ENCODE measurements at places on chromosomes 6 and 20.

DNA sequence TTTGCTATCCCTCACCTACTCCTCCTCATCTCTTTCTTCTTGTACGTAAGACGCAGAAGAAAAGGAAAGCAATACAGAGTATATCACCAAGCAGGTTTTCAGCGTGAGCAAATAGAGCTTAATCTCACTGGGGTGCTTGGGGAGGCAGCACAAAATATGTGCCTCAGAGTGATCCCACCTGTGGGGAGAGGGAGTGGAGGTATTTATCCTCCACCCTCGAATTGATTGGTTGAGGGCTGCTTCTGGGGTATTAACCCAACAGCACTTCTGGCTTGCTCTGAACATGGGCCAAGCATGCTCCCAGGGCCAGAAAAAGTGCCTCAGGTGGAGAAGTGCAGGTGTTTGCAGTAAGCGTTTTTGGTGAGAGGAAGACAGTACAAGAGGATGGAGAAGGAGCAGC lies 78.5 kb upstream of the EYA2 start:
- DNase-seq = no peak

- no peak for DNase-seq
Observed at GRCh38 chr6:81237226-81237625, 515.3 kb downstream of the TENT5A start.

GRCh38 chr6:5455142-5455541 lies 193.8 kb downstream of the FARS2 start:
- DNase-seq = no peak

- DNase-seq = peak; percentile 7
Observed at GRCh38 chr6:132270726-132271402, 130.4 kb downstream of the MOXD1 start.

- DNase-seq = peak; percentile 45
Observed at GRCh38 chr20:8661229-8661952, 407.5 kb upstream of the PLCB4 start.

DNA sequence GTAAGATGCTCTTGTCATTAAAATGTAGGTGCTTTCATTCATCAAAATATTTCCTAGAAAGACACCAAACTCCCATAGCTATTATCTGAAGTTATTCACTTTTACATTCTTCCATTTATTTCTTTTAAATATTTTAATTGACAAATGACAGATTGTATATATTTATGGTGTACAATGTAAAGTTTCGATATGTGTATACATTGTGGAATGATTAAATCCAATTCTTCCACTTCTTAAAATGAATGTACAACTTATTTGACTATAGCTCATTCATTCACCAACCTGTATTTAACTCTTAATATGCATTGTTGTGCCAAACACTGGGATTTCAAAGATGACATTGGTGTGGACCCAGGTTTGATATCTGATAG lies 41.0 kb downstream of the CCN2 start:
- no peak for DNase-seq

- no peak for DNase-seq
Observed at GRCh38 chr20:31330893-31331292, 22.5 kb upstream of the DEFB116 start.

- DNase-seq = no peak
Observed at GRCh38 chr6:145206247-145206907, 528.9 kb downstream of the EPM2A start.

GRCh38 chr20:47668313-47669151 lies 116.7 kb downstream of the SULF2 start:
- no peak for DNase-seq

GRCh38 chr6:30686009-30686907 lies at the start of gene PPP1R18:
Gene PPP1R18 (minus strand): TSS chr6:30686645. CDS start chr6:30686018, 627 bp downstream.
- DNase-seq = no peak

DNA sequence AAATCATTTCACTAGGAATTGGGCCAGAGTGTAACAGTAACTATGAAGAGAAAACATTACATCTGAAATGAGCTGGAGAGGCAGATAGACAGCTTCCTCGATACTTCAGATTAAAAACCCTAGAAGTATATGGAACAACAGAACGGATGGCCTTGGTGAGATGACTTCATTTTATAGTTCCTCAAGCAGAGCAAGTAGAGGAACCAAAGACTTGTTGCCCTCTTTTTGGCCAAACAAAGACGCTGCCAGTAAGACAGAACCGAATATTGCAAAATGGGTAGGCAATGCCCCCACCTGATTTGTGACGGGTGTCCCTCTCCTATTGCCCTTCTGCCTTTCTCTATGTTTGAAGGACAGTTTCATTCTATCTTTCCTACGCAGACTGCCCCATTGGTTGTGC lies 53.5 kb downstream of the AGPAT4 start:
- no peak for DNase-seq

DNA sequence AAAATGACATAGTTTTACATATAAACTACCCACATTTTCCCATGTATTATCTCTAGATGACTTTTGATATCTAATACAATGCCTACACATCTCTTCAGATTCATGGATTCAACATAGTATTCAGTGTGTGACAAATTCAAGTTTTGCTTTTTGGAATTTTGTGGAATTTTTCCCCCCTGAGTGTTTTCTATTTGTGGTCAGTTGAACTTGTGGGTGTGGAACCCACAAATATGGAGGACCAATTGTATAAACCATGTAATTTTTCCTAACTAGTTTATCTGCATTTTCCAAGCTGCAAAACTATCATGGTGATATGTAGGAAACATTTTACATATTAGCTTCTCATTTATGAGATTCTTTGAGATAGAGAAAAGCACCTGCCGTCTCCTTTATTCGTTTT lies 374.3 kb upstream of the SOX4 start:
- no peak for DNase-seq

- DNase-seq = no peak
Observed at GRCh38 chr6:53532942-53533341, 12.0 kb downstream of the GCLC start.

DNA sequence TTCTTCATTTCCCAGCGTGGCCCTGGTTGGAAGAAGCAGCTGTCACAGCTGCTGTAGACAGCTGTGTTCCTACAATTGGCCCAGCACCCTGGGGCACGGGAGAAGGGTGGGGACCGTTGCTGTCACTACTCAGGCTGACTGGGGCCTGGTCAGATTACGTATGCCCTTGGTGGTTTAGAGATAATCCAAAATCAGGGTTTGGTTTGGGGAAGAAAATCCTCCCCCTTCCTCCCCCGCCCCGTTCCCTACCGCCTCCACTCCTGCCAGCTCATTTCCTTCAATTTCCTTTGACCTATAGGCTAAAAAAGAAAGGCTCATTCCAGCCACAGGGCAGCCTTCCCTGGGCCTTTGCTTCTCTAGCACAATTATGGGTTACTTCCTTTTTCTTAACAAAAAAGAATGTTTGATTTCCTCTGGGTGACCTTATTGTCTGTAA lies 292.7 kb downstream of the ESR1 start:
- DNase-seq = no peak

DNA sequence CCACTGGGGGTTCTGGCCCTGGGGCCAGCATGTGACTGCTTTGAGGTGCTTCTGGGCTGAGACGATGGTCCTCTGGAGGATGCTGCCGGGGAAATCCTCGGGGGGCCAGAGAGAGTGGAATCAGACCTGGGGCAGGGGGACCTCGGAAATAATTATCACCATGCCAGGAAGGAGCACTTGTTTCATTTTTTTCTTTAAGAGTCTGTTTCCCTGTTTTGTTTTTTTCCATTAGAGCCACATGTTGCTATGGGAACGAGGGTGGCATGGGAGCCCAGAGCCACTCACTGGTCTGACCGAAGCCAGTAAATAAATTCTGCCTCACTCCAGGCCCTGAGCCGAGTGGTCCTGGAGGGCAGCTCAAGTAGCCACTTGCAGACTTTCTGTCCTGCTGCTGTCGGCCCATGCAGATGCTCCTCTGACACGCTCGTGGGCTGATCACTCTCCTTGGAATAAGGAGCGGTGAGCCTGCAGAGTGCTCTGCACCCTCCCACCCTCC lies 365.1 kb downstream of the ZFAND3 start:
- DNase-seq = peak; percentile 69

- no peak for DNase-seq
Observed at GRCh38 chr6:34556493-34556892, 364 bp upstream of the SPDEF start.

DNA sequence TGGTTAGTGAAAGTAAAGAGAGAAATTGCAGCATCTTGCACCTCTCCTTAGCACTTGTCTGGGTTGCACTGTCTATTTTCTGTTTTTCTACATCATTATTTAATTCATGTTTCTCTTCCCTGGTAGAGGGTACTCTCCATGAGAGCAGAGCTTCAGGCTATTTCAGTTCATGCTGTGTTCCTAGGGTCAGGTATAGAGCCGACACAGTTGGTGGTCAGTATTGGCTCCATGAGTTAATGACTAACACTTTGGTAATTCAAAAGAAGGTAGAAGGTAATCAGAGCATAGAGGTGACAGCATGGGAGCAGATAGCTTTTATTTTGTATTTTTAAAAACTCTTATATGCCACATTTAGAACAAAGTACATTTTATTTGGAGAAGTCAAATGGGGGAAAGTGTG lies 42.7 kb downstream of the RIMS1 start:
- no peak for DNase-seq

GRCh38 chr20:46040902-46041535 lies 12.0 kb downstream of the SLC12A5 start:
- no peak for DNase-seq

DNA sequence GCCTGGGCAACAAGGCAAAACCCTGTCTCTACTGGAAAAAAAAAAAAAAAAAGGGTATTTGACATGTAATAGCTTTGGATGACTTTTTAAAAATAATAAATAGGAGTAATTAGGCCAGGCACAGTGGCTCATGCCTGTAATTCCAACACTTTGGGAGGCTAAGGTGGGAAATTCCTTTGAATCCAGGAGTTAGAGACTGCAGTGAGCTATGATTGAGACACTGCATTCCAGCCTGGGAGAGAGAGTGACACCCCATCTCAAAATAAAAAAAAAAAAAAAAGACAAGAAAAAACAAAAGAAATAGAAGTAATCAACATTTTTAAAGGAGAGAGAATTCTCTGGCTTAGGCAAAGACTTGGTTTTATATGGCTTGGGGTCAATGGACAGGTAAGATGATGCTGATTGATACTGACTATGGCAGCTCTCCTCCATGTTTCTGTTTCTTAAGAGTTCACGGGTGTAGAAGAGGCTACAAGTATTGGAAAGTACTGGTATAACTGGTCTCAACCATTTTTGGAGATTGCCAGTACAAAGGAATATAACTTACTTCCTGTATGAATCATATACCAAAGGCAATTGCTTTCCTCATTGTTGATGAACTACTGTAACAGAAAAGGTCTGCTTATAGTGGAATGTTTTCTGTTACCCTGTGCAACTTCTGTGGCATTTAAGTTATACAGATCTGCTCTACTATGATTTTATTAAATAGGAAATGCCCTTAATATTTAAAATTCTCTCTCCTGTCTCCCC lies 10.1 kb downstream of the MAP3K5 start:
- no peak for DNase-seq

GRCh38 chr20:33858666-33859065 lies 47.5 kb downstream of the CHMP4B start:
- DNase-seq = no peak

DNA sequence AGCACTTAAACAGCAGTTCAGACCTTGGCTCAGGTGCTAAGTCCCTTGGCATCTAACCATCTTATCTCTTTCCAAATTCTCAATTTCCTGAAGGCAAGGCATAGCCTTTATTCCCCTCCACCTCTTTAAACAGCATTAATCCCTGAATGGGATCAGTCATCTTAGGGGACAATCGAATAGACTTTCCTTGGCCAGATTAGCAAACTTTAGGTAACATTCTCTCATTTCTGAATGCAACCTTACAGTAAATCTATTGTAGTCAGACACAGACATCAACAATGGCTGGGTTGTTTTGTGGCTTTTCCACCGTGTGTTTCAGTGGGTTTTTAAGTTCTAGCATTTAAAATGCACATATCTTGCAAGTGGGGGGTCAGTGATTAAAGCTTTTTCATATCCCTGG lies 56.8 kb downstream of the ATP9A start:
- DNase-seq = no peak

GRCh38 chr6:40177598-40177997 lies 243.3 kb upstream of the MOCS1 start:
- peak; percentile 47 for DNase-seq

DNA sequence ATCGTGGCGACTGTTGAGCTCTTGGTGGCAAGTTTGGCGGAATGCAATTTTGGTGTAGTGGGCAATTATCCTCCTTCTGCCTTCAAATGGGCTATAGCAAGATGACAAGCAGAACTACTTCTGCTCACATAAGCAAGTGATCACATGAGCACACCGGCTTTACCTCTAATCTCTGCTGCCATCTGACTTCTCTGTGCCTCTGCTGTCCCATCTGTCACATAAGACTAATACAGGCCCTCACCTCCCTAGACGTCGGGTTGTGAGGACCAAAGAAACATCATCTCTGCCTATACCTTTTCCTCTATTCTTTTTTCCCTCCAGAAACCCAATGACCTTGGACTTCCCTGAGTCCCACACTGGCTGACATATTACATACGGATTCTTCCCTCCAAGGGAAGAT lies 13.3 kb upstream of the WTAP start:
- DNase-seq = no peak

GRCh38 chr20:58906111-58906510 lies 53.6 kb downstream of the GNAS start:
- DNase-seq = no peak

GRCh38 chr6:37389857-37390256 lies 36.1 kb downstream of the RNF8 start:
- DNase-seq = no peak

DNA sequence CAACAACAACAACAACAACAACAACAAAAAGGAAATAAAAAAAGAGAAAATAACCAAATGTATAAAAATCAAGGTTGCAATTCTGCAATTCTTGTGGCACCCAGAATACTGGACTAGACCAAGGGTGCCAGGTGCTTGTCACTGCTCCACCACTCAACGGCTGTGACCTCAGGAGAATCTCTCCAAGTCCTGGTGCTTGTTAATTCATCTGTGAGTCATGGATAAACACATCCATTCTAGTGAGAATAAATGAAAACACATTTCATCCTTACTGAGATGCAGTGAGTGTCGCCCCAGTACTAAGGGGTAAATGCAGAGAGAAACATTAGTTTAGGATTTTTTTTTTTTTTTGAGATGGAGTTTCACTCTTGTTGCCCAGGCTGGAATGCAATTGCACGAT lies 32.0 kb downstream of the HLA-C start:
- no peak for DNase-seq

- no peak for DNase-seq
Observed at GRCh38 chr6:28940294-28940857, 16.6 kb upstream of the TRIM27 start.

- DNase-seq = peak; percentile 85
Observed at GRCh38 chr6:151240791-151241642, 1.2 kb downstream of the AKAP12 start.

DNA sequence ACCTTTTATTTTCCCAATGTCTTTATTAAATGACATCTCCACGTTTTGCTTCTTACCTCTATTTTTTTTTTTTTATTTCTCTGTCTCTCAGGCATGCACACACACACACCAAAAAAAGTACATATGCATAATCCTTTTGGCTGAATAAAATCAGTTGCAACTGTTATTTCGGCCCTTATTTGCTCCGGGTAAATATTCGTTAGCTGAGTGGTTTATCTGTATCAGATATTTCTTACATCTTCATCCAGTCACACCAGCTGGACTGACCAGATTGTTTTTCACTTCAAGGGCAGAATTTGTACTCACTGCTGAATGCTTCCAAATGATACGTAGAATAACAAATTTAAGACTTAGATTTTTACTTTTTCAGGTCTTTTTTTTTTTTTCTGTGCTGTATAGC lies 45.5 kb downstream of the PTPN1 start:
- no peak for DNase-seq

Data from brain (organoid and tissue), 16 donors.